ENCODE measurements at places on chromosomes 1 and 21.

- no peak for DNase-seq
These were observed 55.3 kb downstream of the PBX1 start for GRCh38 chr1:164614316-164614715.

- DNase-seq, result no peak
These were observed 10.3 kb upstream of the CADM3 start for GRCh38 chr1:159161001-159161718.

DNA sequence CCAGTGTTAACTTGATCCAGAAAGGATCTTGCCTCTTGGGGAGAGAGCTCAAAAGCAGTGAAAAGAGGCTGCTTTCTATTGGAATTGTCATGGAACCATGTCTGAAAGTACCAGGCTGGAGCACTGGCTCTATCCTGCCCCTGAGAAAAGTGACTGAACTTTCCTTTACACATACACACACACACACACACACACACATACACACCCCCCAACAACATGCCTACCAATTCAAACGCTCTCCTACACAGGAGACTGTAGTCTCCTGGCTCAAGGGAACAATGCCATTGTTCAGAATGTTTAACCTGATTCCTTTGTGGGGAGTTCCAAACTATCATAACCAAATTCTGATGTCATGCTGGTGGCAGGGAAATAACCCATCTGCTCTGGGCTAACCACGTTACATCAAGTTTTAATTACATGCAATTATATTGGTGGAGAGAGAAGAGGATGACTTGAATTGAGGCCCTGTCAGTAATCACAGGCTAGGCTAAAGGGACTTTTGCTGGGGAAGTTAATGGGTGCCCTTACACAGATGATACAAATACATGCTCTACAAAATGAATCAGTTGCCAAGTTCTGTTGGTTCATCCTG lies 52.3 kb upstream of the DUSP10 start:
- DNase-seq, result no peak

DNA sequence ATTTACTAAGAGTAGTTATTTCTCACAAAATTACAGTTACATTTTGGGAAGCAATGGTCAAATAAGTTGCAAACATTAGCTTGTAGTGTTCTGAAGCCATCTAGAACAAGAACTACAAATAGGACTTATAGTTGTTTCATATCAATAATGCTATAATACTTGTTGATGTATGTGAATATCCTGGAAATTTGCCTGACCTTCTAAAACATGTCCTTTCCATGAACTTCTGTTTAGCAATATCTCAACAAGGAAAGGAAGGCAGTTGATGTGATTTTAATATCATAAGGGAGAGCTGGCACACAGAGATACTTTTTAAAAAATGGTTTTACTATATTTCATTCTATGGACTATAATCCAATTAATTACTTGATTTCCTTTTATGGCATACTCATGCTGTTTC lies 47.1 kb upstream of the SAMSN1 start:
- no peak for DNase-seq

- no peak for DNase-seq
These were observed 23.5 kb downstream of the COP1 start for GRCh38 chr1:176183618-176184017.

GRCh38 chr1:153431928-153432327 lies 15.6 kb downstream of the S100A7A start:
- DNase-seq, result no peak

DNA sequence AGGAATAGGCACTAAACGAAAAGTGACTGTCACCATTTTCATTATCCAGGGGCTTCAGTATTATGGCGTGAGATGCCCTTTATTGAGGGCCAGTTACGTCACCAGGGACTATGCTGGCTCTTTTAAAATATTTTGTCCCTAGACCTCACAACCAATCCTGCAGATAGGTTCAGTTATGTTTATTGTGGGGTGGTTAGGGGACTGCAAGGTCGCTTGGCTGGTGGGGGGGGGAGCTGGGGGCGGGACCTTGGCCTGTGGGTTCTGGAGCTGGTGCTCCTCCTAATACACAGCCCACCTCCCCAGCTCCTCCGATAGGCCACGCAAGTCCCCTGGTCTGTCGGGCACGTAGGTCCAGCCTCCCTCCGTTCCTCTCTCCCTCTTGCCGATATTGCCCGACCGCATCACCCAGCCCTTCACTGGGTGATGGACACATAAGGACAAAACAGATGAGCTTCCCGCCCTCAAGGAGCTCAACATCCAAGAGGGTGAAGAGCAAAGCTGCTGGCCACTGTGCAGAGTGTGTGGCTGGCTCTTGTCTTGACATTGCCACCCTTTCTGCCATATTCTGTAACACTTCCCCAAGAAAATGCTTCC lies 271.8 kb downstream of the MATN1 start:
- no peak for DNase-seq

DNA sequence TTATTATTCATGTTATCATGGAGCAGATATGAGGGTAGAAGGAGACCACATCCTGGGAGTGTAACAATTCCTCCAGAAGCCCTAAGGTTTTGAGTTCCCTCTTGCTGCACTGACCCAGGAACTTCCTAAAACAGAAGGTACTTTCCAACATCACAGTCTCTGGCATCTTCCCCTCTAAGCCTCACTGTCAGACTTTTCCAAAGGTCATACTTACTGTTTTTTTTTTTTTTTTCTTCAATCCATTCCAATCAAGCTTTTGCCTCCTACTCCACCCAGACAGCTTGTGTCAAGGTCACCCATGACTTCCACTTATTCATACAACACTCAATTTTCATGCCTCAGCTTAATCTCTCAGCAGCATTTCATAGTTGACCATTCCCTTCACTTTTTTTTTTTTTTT lies 18.4 kb upstream of the UQCRHL start:
- DNase-seq, result no peak

DNA sequence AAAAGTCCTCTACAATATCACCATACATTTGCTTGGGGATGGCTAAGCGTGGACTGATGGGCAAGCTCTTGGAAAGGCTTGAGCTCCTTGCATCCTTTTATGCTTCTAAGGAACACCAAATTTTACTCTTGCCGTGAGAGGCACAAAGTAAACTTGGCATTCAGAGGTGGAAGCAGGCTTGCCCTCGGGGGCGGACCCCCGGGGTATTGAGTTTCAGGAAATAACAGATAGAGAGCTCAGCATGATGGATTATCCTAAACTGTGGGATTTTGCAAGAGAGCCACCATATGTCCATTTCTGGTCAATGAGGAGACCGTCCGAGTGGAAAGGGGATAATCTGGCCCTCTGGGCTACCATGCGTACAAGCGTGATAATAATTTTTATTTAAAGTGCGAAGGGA lies 14.0 kb downstream of the IFI16 start:
- no peak for DNase-seq

DNA sequence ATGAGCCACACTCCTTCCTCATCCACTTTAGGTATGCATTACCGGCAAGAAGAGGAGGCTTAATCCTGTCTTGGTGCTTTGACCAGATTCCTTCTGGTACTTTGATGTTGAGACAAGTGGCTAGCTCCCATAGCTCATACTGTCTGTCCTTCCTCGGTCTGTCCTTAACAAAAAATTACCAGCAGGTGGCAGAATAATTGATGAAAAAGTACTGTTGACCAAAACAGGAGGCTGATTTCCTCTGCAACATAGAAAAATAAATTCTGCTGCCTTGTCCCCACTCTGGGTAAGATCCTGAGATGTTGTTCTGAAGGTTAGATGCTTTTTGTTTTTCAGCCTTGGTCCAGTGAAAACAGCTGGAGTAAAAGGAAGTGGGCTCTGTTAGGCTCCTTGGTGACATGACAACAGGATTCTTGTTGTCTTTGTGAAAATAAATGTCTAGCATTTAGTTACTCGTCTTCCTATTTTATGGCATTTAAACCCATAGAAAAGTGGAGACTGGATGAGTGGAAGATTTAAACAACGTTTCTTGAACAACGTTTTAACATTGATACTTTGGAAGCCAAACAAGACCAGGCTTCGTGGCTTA lies 11.2 kb upstream of the HJV start:
- DNase-seq, result no peak

DNA sequence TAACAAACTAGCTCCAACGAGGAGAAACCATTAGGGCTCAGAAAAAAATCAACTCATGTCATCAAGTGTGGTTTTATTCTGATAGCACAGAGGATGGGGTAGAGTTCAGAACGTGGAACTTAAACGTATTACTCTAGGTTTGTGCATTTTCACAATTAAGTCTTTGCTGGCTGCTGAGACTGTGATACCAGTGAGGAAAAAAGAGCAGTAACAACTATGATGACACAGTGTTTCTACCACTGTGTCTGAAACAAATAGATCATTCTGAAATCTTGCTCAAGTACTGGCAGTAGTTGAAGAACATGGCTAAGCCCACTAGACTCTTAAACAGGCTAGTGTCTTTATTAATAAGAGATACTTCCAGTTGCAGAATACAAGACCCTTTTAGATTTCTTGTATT lies 31.0 kb downstream of the NUCKS1 start:
- DNase-seq, result no peak

- DNase-seq, result no peak
These were observed 114.8 kb downstream of the BEND5 start for GRCh38 chr1:48661726-48662463.

- DNase-seq, result no peak
These were observed 349.8 kb downstream of the LTN1 start for GRCh38 chr21:28642891-28643290.

GRCh38 chr1:117466761-117467160 lies 99.5 kb downstream of the MAN1A2 start:
- DNase-seq, result no peak

DNA sequence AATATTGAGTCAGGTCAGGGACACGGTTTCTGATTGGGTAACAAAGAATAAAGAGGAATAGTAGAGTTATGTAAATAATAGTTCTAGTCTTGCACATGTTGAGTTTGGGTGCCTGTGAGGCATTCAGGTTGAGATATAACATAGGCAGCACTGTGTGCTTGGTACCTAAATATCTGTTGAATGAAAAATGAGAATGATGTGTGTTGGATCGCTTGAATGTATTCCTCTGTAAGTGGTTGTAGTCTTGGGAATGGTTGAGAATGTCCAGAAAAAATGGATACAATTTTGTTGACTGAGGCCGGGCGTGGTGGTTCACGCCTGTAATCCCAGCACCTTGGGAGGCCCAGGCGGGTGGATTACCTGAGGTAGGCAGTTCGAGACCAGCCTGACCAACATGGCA lies 116.3 kb upstream of the HNRNPU start:
- DNase-seq, result no peak

DNA sequence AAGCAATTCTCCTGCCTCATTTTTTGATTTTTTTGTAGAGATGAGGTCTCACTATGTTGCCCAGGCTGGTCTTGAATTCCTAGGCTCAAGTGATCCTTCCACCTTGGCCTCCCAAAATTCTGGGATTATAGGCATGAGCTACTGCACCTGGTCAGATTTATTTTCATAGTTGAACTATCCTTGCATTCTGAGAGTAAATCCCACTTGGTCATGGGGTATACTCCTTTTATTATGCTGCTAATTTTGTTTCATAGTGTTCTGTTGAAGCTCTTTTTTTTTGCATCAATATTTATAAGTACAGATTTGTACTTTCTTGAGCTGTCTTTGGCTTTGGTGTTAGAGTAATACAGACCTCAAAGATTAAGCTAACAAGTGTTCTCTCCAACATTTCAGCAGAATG lies 12.8 kb upstream of the CCSAP start:
- DNase-seq, result no peak

DNA sequence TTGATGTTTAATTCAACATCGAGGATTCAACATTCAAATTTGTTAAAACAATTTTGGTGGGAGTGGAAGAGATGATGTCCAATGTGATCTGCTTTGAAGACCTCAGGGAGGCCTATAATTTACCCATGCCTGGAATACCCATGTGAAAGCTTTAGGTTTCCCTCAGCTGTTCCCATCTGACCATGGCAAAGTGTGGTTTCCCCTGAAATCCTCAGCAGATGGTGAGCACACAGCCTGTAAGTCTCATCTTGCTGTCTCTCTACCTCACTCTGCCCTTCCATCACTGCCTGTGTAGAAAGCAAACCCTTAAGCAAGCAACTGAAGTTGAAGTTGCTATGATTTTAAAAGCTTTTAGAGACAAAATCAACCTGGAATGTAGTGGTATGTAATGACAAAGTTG lies 80.1 kb upstream of the ATF3 start:
- no peak for DNase-seq

GRCh38 chr1:55362558-55362957 lies 147.4 kb upstream of the USP24 start:
- DNase-seq, result no peak

DNA sequence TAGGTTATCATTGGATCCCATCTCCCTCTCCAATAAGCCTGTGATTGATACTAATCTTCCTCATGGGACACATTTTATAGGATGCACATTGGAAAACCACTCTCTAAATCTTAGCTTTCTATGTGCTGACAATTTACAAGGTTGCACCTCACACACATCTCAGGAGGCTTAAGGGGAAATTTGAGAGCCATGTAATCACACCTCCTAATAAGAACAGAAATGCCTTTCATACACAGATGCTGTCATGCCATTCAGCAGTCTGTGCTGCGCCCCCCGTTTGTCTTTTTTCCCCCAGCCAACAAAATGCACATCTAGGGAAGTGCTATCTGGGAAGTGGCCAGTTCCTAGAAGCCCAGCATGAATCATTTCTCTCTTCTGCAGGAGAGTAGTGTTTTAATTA lies 154.5 kb downstream of the ST6GALNAC5 start:
- DNase-seq, result no peak

DNA sequence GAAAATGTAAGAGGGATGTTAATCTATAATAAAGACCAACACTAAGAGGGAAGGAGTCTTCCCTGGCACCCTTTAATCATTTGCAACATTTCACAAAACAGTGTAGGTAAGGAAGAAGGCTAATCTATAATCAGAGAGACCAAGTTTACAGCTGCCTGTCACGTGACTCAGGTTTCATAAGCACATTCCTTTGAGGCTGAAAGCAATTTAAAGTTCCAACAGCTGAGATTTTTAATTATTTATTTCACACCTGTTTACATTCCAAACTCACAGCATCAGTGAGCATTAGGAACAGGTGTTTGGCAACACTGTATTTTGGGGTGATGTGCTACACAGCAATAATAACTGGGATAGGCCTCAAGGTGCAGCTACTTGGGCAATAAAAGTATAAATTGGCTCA lies 75.7 kb upstream of the PGBD5 start:
- no peak for DNase-seq

GRCh38 chr1:234517110-234517802 lies 38.3 kb upstream of the TARBP1 start:
- no peak for DNase-seq

DNA sequence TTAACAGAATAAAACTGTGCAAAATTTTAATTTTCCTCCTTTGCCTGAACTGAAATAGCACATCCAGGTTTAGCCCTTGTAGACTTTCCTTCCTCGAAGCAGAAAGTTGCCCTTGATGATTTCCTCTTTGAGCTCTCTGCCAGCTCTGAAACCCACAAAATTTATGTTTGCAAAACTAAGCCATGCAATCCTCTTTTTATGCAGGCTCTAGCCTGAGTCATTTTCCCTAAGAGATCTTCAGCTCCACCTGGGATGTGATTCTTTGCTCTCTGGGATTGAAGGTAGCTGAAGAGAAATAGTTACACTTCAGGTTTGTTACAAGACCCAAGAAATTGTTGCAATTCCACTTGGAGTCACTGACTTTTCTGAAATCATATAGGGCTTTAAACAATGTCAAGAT lies 1.4 kb upstream of the F3 start:
- DNase-seq, result no peak

Data from SIG-M5 (cell line).